Trophoblast cell (in vitro differentiated cells and primary cell): ENCODE measurements at places on chromosomes 3 and 15.
A peak's percentile ranks its signal among the peaks of the same experiment; 100 is the strongest.

- H3K4me3 ChIP-seq = peak overlapping the region; percentile 88
- no peaks in the 10 kb centered on the region for H3K27me3 ChIP-seq
- peak overlapping the region; percentile 93 for H3K27ac ChIP-seq
- peaks cover 40% of the 10 kb centered on the region for H3K36me3 ChIP-seq
- DNase-seq = no peak
Observed at GRCh38 chr3:184315871-184316661, 1.7 kb downstream of the EIF4G1 start.

- H3K27me3 ChIP-seq = no peaks in the 10 kb centered on the region
- DNase-seq = no peak
- H3K4me1 ChIP-seq = peaks cover 17% of the 10 kb centered on the region
Observed at GRCh38 chr15:89332446-89332845, 2.2 kb downstream of the POLG start.

DNA sequence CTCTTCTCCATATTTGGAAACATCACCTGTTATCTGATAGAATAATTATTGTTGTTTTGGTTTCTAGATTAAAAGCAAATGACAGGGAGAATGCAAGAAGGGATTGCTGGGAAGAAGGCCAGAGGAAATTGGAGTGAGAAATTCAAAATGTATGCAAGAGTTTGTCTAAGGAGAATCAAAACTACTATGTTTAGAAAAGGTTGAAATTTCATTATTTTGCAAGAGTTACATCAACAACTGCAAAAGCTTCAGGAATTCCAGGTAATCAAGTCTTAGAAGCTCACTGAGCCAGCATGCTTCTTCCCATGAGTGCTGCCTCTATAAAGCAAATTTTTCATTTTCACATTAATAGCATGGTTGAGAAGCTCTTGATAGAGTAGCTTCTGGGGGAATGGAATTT lies 177.2 kb upstream of the GBE1 start:
- no peak overlapping the region for H3K4me3 ChIP-seq
- no peaks in the 10 kb centered on the region for H3K36me3 ChIP-seq
- no peak for DNase-seq
- H3K27ac ChIP-seq = no peak overlapping the region
- H3K4me1 ChIP-seq = no peaks in the 10 kb centered on the region

DNA sequence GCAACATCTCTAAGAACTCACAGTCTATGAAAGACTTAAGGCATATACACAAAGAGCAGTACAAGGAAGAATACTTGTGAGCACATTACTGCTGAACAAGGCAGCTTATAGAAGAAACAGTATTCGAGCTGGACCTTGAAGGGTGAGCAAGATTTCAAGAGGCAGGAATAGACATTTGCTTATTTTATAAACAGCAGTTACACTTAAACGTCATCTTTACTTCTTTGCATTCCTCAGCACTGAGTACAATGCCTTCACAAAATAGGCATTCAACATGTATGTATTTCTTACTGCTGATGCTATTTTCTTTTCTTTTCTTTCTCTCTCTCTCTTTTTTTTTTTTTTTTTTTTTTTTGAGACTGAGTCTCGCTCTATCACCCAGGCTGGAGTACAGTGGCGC lies 205.8 kb downstream of the ZIC4 start:
- H3K4me3 ChIP-seq = no peak overlapping the region
- H3K27me3 ChIP-seq = no peaks in the 10 kb centered on the region
- no peak overlapping the region for H3K27ac ChIP-seq
